B cell (primary cell): ENCODE measurements at places on chromosomes 2 and 18.

- DNase-seq: no peak
Observed at GRCh38 chr2:215874418-215874817, 138.9 kb downstream of the MREG start.

DNA sequence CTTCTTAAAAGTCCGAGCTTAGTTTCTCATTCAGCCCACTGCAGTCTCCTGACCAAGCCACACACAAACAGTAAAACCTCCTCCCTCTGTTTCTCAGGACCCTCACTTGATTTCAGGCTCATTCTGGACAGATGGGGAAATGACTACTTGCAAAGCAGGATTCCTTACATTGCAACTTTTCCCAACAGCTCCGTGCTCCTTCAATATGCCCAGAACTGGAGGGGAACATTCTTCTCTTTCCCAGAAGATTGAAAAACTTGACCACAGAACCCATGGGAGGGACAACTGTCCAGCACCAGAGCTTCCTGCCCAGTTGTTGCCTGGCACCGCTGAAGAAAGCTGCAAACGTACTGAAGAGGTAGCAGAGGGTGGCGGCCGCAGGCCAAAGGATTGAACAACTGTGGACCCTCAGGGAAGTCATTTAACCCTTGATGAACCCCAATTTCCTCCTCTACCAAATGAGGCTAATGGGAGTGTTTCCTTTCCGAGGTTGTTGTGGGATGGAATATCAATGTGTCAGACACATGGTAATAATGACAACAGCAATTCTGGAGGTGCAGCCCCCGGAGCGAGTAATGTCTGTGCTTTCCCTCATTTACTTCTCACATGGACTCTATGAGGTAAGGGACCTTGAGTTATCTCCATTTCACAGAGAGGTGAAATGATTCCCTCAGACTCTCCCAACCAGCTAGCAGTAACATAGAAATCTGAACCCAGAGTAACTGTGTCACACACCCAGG lies 25.0 kb downstream of the BCL11A start:
- DNase-seq: no peak

DNA sequence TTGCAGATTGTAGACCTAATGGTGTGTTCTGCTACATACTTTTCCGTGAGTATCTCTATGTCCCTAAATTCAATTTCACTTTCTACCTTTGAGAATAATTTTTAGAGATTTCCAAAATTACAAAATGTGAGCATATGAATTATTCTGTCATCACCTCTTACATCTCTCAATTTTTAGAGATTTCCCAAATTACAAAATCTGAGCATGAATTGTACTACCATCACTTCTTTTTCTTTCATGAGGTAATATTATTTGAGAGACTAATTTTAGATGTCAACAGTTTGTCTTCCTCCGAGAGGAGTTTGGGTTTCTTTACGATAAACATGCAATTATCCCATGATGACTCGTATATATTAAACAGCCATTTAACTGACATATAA lies 32.1 kb downstream of the INSIG2 start:
- no peak for DNase-seq

DNA sequence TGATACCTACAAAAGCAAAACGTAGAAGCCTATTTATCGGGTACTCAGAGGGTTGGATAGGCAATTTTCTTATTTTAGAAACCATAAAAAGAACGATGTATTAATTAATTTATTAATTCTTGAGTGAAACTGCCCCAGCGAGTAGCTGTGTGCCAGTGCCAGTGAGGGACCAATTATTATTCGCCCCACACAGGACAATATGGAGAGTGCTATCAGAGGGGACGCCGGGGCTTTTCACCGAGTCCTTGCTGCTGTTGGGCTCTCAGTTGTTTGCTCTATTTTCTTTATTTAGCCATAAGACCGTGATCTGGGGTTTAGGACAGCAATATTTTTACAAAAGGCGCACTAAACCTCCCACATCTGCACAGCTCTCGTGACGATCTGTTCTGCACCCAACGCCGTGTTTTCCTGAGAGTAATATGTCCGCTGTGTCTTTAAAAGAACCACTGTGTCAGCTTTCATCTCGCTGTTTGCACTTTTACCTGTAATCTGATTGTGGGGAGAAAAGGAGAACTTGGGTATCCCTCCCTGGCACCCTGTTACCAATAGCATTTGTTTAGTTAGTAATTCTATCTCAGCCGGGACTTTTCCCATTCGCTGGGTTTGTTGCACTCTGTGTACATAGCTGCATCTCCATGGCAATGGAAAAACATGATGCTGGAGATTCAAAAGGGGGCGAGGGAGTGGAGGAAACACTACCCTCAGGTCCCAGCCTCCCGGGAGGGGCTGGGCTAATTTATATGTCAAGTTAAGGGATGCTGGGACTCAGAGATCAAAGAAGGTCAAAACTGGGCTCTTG lies 30.1 kb upstream of the ZNF516 start:
- peak; percentile 17 for DNase-seq

DNA sequence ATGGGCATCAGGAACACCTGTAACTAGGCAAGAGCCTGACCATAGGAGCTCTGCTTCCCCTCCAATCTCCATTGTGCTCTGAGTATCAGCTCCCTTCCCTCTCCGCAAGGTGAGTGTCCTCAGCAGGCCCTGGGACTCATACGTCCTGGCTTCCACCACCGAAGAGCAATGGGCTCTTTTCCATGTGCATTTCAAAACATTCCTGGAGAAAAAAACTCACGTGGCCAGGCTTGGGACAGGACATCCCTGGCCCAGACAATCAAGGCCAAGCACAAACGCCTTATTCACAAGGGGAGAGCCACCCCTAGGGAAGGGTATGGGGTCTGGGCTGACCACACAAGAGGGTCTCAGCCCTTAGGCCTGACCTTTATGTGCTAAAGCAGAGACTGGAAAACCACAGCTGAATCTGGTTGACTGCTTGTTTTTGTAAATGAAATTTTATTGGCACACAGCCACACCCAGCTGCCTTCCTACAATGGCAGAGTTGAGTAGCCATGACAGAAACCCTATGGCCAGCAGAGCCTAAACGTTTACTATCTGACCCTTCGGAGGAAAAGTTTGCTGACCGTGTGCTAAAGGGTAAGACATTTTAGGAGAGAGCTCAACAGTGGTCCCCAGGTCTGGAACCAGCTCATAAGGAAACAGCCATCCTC lies 175.7 kb upstream of the ARL4C start:
- DNase-seq: no peak

GRCh38 chr2:235044501-235045271 lies 92.9 kb downstream of the SH3BP4 start:
- no peak for DNase-seq

DNA sequence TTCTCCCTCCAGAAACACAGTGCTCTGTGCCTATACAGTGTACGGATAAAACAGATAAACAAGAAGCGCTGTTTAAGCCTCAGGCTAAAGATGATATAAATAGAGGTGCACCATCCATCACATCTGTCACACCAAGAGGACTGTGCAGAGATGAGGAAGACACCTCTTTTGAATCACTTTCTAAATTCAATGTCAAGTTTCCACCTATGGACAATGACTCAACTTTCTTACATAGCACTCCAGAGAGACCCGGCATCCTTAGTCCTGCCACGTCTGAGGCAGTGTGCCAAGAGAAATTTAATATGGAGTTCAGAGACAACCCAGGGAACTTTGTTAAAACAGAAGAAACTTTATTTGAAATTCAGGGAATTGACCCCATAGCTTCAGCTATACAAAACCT lies 70.7 kb downstream of the TANK start:
- DNase-seq: no peak

DNA sequence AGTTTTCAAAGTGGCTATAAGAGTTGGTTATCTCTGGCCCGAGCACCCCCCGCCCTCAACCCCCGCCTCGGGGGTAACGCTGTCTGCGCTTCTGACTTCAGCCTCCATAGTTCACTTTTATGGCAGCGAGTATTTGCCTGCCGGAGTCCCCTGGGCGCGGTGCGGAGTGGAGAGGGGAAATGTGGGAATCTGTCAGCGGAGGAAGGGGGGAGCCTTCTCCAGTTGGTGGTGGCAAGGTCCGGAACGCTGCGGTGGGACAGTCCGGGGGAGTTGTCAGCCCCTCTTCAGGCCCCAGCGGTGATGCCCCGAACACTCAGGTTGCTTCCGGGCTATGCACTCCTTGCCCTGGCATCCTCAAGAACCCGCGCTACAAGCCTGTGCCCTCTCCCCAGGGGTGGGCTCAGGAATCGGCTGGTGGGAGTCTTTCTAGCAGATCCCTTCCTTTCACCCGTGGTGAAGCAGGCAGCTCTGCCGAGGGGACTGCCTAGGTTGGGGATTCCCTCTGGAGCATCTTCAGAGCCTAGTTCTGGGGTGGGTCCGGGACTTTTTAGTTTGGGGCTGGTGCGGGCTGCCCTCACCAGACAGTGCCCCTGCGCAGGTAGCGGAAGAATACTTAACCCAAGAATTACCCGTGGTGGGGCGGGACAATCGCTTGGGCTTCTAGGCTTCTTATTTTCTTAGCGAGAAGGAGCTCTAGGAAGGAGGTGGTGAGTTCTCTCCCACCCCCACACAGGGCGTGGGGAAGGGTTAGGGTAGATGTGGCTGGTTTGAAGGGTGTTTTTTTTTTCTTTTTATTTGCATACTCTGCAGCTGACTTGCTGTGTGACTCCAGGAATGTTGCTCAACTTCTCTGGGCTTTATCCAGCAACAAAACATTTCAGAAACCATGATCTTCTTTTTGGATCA lies 1.6 kb downstream of the ATOH8 start:
- peak; percentile 52 for DNase-seq

DNA sequence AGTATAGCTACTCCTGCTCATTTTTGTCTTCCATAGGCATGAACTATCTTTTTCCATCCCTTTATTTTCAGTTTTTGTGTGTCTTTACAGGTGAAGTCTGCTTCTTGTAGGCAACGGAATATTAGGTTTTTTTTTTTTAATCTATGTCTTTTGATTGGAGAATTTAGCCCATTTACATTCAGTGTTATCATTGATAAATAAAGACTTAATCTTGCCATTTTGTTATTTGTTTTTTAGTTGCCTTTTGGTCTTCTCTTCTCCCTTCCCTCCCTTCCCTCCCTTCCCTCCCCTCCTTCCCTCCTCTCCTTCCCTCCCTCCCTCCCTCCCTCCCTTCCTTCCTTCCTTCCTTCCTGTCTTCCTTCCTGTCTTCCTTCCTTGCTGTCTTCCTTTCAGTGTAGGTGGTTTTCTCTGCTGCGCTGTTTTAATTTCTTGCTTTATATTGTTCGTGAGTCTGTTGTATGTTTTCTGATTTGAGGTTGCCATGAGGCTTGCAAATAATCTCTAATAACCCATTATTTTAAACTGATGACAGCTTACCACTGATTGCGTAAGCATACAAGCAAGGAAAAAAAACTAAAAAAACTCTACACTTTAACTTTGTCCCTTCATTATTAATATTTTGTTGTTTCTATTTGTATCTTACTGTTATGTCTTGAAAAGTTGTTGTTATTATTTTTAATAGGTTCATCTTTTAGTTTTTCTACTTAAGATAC lies 353.8 kb downstream of the PARD3B start:
- no peak for DNase-seq

GRCh38 chr2:68589963-68590362 lies 53.4 kb upstream of the PROKR1 start:
- DNase-seq: no peak
